Stimulated activated CD8-positive, alpha-beta memory T cell treated with anti-CD3 and anti-CD28 coated beads, Interleukin-15, amount 100 ng/mL, for 24 hours (primary cell): ENCODE measurements at places on chromosomes 2 and 18.

DNA sequence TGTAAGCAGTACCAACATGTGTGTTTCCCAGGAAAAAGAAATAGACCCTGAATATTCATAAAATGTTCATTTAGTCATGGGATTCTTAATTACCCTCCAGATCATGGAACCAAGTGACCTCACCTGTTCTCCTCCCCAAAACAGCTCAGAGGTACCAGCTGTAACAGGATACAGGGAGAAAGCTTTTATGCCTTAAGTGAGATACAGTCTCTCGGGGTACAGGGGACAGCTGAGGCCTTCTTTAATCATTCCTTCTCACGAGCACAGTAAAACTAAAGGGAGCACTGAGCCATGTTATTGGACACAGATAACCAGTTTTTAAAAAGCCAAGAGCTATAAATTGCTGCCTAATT lies 16.6 kb downstream of the EPHA4 start:
- no peak for DNase-seq

GRCh38 chr2:48343571-48344440 lies 186.1 kb upstream of the STON1 start:
- DNase-seq: no peak

- DNase-seq: no peak
These were observed 18.8 kb downstream of the ENOSF1 start for GRCh38 chr18:693466-694187.

GRCh38 chr2:160042054-160042453 lies 20.4 kb downstream of the PLA2R1 start:
- no peak for DNase-seq

GRCh38 chr18:46400449-46400848 lies 256.6 kb downstream of the LOXHD1 start:
- no peak for DNase-seq

DNA sequence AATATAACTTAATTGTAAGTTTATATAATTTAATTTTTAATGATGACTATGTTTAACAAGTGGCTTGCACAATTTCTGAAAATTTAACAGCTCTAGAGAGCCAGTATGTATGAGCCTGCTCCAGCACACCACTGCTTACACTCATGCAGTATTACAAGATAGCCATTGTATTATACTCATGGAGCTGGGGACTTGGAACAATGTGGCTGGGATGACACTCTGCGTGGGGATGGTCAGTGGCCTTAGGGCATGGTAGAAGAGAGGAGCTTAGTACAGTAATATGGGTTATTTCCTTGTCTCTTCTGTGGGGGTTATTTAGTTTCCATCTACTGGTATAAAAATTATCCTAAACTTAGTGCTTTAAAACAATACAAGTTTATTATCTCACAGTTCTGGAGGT lies 105.1 kb upstream of the STON1 start:
- DNase-seq: no peak

GRCh38 chr2:211133766-211134165 lies 577.4 kb downstream of the CPS1 start:
- DNase-seq: no peak

- no peak for DNase-seq
These were observed 281.9 kb downstream of the FIGN start for GRCh38 chr2:163453920-163454319.

DNA sequence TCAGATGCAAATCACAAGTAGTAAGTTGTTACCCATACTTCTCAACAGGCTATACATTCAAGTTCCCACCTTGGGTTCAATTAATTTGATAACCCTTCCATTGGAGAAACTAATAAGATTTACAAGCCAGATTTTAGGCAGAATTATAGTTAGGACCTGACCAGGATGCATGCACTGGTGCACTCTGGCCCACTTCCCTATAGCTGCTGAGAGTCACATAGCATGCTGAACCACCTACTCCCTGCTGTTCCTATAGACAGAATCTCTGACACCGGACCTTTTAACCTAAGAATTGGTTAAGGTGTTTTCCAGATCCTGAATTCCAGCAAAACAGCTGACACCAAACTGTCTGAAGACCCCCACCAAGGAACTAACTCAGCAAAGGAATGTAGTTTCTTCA lies 26.2 kb downstream of the FAM210A start:
- DNase-seq: no peak

- no peak for DNase-seq
These were observed 47.1 kb downstream of the CDCA7 start for GRCh38 chr2:173401716-173402326.

DNA sequence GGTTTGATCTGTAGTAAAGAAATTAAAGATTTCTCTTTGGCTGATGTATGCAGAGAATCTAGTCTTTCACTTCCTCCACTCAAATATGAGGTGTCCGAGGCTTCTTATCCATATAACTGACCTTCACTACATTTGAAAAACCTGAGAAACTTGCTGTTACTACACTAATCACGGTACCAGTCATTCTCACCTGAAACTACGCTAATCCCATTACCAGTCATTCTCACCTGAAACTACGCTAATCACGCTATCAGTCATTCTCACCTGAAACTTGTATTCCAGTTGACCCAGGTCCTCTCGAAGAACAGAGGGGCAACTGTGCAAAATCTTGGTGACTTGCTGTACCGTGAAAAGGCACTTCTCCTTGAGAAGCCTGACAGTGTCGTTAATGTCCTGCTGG lies 5.1 kb downstream of the MTERF4 start:
- no peak for DNase-seq

GRCh38 chr2:157498483-157498882 lies 54.6 kb upstream of the CYTIP start:
- DNase-seq: no peak

DNA sequence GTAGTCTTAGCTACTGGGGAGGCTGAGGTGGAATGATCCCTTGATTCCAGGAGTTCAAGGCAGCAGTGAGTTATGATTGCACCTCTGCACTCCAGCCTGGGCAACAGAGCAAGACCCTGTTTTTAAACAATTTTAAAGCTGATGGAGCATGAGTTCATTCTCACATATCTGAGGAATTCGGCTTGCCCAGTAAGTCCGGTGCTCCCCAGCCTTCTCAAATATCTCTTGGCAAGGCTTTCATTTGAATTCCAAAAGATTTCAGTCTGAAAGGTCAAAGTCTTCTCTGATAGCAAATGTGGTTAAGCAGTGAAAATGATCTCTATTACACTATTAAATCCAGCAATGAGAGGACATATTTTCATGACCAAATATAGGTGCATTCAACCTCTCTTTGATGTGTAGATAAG lies 27.9 kb downstream of the PIEZO2 start:
- DNase-seq: no peak

DNA sequence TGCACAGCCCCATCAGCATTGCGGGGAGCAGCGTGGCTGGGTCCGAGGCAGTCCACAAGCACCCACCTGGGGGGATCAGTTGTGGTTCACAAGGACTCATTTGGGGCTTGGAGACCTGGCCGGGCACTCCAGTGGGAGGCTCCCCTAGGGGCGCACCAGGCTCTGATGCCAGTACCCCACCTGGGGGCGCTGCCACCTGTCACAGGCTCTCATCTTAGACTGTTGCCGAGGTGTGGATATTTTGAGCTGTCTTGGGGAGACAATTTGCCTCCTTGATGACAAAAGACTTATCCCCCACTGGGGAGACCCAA lies 3.0 kb downstream of the ADRA2B start:
- no peak for DNase-seq

DNA sequence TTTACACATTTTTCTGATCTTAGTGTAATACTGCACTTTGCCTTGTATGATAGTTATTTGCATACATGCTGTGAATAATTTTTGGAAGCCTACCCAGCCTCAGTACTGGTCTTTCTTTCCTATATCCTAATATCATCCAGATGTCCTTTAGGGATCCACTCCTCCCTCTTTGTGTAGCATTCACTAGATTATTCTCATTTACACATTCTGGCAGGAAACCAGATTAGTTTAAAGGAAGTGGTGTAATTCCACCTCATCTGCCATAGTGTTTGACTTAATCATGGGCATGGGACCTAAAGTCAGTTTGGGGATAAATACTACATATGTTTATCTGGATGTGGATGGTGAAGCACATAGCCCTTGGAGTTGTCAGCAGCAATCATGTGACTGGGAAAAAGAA lies 444.9 kb upstream of the MAP2 start:
- DNase-seq: no peak

GRCh38 chr18:21777814-21778213 lies 37.2 kb downstream of the MIB1 start:
- no peak for DNase-seq

- DNase-seq: no peak
These were observed 276.8 kb upstream of the POU3F3 start for GRCh38 chr2:104577143-104577542.

DNA sequence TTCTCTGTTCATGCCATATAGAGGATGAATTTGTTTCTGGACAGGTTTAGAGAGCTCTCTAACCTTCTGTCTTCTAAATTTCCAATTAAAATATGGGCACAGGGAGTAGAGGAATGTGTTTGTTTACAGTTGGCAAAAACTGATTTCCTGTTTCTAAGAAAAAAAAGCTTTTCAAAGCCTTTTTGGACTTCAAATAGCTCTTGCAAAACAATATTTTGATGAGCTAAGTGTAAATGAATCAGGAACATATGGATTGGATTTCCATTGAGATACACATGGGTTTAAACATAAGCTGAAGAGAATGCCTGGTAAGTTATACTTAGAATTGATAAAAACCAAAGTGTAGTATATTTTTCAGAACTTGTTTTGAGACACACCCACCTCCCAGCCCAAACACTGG lies 677.5 kb downstream of the NYAP2 start:
- no peak for DNase-seq

GRCh38 chr2:10174173-10174572 lies 51.6 kb downstream of the RRM2 start:
- DNase-seq: no peak
